HS-27A (cell line): ENCODE measurements at places on chromosomes 16 and 17.
A peak's percentile ranks its signal among the peaks of the same experiment; 100 is the strongest.

DNA sequence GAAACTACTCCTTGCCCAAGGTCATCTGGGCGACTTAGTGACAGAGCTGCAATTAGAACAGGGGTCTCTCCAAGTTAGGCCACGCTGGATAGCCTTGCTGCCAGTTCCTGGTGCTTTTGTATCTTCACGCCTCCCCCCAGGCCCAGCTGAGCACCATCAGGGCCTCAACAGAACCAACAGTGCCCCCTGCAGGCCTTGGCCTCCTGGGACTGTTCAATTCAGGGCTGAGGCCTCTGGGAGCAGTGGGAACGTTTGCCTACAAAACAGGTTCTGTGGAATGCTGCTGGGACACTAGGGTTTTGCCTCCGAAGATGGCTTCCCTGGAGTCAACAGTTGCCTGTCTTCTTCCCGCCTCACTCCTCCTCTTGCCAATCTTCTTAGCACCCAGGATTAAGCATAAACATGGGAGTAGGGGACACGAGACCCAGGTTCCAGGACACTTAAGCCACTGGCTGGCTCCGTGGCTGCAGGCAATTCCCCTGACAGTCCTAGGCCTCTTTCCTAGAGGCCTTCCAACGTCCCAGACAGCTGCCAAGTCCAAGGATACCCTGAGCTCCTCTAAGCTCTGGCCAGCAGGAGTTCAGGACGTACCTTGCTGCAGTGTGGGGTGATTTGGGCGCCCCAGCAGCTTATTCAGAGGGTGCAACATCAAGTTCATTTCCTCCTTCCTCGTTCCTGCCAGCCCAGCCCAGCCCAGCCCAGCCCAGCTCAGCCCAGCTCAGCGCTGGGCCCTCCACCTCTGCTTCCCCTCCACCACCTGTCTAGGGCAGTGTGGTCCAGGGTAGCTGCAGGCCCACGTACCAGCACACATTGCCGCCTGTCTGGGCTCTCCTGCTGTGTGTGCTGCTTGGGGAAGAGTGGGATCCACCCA, 246.6 kb upstream of the RPL38 start:
- DNase-seq = no peak

- DNase-seq = no peak
These were observed 2.8 kb downstream of the RAD51D start for GRCh38 chr17:35116845-35117244.

GRCh38 chr16:24996301-24996700, 18.9 kb downstream of the ARHGAP17 start:
- no peak for DNase-seq

DNA sequence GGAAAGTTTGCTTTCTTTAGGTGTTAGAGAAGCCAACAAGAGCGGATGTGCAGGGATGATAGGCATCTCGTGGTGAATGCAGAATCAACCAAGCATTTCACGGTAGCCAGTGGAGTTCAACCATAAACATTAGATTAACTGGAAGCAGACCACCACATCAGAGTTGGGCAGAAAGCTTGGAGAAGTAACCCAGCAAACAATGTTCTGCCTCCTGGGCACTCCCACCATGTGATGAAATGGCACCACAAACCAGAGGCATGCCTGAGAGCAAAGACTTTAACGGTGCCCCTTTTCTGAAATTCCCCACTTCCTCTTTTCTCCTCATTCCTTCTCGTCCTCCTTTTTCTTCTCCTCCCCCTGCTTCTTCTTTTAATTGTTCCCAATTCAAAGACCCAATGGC, 193.5 kb upstream of the ANKFN1 start:
- no peak for DNase-seq

DNA sequence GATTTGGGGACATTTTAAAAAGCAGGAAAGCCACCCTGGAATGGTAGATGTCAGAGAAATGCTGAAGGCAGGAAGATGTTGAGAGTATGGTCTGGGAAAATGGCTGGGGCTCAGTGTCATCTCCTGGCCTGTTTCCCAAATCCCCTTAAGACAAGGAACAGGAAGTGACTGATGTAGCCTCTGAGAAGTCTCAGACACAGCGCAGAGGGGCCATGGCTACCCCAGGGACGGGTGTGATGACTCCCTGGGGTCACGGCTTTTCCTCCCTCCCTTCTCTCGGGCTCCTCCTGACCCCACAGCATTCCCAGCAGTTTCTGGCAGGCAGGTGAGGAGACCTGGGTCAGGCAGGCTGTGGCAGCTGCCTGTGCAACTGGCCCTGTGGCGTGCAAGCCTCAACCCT, 45.4 kb downstream of the RAP1GAP2 start:
- DNase-seq = no peak

- DNase-seq = no peak
These were observed 9.1 kb downstream of the RMI2 start for GRCh38 chr16:11354407-11354732.

- no peak for DNase-seq
These were observed 66.4 kb upstream of the MPHOSPH6 start for GRCh38 chr16:82236415-82236814.

DNA sequence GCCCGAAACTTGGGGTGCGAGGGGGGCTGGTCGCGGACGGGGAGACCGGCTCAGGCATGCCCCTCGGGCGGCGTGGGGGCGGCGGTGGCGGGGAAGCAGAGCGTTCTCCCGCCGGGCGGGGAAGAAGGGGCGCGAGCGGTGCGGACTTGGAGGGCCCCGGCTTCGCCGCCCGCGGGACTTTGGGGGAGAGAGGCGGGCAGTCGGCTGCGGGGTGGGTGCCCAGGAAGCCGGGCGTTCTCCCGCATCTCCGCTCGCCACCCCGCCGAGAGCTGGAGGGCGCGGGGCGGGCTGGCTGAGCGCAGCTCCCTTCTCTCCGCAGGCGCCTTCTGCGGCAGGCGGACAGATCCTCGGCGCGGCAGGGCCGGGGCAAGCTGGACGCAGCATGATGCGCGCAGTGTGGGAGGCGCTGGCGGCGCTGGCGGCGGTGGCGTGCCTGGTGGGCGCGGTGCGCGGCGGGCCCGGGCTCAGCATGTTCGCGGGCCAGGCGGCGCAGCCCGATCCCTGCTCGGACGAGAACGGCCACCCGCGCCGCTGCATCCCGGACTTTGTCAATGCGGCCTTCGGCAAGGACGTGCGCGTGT, 772 bp downstream of the NTN1 start:
- no peak for DNase-seq

DNA sequence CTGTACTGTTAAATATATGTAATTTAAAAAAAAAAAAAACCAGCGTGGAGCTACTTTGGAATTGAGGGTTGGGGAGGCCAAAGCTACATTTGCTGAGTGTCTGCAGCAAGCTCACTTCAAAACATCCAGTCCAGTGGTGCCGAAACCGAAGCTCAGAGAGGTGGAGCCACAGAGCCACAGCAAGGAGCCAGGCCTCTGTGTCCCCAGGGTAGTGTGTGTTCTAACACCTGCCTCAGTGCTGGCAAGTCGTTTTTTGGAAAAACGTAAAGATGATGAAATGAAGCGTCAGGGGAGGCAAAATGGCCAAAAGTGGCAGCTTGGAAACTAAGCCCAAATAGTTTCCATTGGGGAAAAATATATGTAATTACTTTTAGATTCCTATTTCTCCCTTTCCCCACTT, 36.1 kb upstream of the MRC2 start:
- no peak for DNase-seq

DNA sequence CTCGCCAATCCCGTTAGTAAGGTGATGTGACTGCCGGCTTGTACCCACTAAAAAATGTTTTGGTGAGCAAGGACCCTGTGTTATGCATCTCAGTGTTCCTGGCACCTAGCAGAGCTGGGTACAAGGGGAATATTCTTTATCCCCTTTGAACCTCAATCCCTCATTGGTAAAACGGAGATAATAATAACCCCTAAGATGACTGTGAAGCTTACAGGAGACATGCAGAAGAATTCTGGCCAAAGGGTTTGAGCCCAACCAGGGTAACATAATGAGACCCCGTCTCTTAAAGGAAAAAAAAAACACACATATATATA, 896 bp downstream of the GGA2 start:
- no peak for DNase-seq

DNA sequence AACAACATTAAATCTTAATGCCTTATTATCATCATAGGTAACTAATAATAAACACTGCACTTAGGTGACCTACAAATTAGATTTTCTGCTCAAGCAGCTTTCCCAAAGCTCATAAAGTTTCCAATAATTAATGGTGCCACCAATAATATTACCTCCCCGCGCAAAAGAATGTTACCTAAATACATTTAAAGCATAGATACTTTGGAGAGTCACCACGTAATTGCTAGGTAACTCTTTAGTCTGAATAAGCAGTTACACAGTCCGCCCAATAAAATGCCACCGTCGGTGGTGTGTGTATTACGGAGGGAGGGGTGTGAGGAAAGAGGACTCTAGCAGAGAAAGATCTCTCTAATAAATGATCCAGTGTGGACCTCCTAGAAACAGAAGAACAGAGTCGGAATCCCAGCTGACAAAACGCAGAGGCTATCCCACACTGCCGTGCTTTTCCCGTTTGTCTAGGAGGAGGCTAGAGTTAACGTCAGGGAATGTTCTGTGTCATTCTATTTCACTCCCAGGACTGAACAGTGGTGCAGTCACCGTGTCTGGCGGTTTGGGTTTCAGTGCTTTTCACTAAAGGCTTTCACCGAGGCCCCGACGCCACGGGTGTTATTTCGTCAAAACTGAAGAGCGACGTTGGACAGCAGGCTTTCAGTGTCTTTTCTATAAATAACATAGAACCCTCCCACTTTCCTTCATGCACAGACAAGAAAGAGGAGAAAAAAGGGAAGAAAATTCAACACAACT, 630 bp downstream of the RNFT1 start:
- DNase-seq = peak; percentile 36

- no peak for DNase-seq
These were observed 13.0 kb downstream of the KSR1 start for GRCh38 chr17:27469256-27469655.

DNA sequence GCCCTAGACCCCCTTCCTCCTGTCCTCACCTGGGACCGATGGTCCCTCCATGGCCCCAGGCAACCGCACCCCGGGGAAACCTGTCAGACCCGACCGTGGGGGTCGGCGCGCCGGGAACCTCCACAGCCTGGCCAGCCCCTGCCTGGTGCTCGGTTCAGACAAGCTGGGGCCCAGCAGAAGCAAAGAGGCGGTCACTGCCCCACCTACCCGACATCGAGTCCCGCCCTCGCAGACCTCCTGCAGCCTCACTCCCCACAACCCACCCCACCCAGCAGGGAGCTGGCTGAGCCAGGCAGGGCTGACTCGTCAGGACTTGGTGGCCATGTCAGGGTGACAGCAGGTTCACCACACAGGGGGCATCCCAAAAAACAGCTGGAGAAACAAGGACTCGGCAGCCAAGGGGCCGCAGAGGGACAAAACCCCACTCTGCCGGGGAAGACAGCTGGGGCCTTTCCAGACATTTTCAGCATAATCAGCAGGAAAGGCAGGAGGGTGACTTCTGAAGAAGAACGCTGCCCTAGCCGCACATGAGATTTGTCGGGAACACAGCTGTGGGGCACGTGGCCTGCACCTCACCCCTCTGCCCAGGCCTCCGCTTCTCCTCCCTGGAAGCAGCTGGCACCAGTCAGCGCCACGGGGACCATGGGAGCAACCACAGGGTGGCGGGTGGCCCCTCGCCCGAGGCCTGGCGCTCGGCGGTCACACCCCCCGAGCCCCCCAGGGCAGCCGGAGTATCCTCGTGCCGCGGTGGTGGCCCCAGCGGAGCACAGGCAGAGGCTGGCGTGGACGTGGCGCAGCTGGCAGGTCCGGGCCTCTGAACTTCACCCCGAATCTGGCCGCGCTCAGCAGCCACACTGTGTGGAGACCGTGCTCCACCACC, 22.9 kb downstream of the GNPTG start:
- DNase-seq = no peak

DNA sequence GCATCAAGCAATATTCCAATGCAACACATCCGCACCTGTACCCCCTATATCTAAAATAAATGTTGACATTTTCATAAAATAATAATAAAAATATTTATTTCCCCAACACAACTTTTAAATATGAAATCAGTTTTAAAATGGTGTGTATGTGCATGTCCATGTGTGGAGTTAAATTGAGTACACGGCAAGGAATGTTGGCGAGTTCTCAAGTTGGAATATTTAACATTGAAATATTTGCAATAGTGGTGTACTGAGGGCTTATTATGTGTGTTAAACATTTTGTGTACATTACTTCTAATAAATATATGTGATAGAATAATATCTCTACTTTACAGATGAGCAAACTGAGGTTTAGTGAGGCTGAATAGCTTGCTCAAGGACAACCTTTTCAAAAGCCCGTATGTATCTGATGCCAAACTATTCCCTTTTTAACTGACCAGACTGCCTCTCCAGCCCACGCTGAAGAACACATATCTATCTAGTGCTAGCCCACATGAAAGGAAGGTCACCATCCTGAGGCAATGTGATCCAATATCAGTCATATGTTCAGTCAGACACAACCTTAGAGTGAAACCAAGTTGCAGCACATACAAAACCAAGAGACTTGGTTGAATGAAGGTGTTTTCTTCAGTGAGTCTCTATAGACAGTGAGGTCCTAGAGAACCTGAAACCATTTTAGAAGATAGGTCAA, 192.2 kb upstream of the CDH11 start:
- DNase-seq = no peak

- peak; percentile 66 for DNase-seq
These were observed 14.4 kb downstream of the SDR42E1 start for GRCh38 chr16:81996664-81997509.

DNA sequence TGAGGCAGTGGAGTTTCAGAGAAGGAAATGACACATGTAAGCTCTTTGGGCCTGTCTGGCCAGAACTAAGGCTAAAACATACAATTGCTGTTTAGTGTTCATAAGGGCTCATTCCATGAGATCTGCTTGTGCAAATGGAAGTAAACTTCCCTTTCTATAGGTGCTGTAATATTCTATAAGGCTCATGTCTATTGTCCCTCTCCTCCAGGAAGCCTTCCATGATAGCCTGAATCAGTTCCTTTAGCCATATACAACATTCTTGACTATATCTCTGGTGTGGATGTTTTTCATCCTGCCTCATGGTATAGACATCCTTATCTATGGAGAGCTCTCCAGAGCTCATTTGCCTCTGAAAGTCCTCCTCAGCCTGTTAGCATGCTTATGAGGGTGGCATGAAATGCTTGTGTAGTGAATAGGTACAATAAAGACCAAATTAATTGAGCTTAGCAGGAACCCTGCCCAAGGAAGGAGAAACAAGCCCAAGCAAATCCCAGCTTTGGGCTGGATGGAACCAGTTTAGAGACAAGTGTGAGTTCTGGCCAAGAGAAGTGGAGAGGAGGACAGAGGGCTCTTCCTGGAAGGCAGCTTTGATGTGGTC, 1.6 kb upstream of the ETV4 start:
- DNase-seq = no peak

DNA sequence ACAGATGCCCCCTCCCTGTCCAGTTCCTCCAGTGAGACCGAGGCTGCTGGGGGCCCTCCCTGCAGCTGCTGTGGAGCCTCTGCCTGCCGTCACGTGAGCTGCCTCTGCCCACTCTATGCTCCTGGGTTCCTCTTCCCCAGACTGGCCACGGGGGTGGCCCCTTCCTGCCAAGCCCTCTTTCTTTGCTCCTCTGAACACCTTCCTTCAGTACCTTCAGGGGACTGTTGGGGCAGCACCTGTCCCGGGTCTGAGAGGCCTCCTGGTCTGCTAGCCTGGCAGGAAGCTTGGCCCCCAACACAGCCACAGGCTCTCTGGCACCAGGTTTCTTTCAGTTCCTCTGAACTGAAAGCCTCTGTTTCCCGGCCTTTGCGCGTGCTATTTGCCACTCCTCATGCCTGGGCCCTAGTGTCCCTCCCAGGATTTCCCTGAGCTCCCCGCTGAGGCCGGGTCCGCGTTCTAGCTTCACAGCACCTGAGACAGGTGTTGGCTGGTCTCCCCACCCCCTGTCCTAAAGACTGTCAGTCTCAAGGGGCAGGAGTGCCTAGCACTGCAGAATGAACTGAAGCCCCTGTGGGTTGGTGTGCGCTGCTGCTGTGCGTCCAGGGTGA, 6.6 kb upstream of the ATP6V0C start:
- no peak for DNase-seq
